ENCODE measurements at places on chromosomes 12 and 14.

DNA sequence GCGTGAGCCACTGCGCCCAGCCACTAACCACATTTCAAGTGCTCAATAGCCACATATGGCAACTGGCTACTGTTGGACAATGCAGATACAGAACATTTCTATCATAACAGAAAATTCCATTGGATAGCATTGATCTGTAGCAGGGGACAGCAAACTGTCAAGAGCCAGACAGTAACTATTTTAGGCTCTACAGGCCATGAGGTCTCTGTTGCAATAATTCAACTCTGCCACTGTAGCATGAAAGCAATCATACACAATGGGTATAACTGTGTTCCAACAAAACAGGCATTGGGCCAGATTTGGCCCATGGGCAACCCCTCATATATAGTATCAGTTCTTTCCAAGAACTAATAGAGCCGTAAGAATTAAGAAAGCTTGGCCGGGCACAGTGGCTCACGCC is 8.0 kb downstream of the CSRNP2 start:
- no peak for DNase-seq

DNA sequence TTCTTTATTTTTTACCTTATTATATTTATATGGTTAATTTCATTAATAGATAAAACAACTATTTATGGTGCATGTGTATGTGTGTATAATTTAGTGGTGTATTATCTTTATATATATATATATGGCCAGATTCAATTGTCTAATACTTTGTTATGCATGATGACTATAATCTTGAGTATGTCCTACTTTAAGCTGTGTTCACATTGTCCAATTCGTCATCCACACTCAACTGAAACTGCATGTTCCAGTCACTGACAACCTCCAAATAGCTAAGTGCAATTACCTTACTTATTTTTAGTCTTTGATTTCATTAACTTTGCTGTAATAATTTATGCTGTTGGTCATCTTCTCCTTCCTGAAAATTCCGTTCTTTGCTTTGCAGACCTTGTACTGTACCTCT is 306.5 kb upstream of the TMTC1 start:
- no peak for DNase-seq

DNA sequence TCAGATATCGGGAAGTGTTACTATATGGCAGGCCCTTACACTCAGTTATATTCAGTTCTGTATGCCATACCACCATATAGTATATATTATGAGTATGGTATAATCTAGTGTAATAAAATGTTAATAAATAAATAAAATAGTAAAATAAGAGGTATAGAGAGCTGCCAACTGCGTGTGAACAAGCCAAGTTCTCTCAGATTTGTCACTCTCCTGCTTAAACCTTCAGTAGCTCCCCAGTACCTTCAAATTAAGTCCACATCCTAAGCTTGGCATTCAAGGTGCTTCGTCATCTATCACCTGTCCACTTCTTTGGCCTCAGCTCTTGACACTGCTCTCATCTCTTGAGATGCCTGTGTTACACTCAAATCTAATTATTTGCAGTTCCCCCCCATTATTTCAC is 12.8 kb upstream of the CREBL2 start:
- DNase-seq = no peak

- DNase-seq = peak; percentile 32
Observed at GRCh38 chr12:94262228-94263010, 114.0 kb downstream of the PLXNC1 start.

DNA sequence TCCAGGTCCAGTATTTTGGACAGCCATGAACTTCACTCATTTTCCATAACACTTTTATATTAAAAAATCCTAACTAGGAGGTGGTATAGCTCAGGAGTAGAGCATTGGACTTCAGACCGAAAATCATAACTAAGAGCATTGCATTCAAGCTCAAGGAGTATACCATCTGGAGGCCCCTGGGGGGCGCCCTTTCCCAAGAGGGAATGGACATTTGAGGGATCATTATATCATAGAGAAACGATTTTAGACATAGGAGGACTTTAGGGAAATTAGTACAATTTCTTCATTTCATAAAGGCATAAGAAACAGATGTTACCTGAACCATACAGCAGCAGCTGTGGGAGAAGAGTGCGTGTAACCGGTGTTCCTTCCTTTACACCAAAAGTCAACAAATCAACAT is 5.2 kb upstream of the ATG14 start:
- no peak for DNase-seq

DNA sequence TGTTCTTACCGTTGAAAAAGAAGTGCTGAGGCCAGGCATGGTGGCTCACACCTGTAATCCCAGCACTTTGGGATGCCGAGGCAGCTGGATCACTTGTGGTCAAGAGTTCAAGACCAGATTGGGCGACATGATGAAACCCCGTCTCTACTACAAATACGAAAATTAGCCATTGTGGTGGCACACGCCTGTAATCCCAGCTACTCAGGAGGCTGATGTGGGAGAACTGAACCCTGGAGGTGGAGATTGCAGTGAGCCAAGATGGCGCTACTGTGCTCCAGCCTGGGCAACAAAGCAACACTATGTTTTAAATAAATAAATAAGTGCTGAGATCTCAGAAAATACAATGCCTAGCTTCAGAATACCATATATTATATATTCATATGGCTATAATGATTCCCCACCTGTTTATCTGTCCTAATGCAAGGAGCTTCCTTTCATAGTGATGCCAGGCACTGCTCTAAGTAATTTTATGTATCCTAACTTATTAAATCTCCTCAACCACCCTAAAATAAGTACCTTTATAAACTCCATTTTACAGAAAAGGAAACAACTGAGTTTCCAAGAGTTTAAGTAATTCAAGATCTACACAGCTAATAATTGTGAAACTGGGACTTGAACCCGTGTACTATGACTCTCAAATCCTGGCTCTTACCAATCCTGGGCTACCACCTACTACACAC is 7.3 kb downstream of the PHLDA1 start:
- DNase-seq = no peak

DNA sequence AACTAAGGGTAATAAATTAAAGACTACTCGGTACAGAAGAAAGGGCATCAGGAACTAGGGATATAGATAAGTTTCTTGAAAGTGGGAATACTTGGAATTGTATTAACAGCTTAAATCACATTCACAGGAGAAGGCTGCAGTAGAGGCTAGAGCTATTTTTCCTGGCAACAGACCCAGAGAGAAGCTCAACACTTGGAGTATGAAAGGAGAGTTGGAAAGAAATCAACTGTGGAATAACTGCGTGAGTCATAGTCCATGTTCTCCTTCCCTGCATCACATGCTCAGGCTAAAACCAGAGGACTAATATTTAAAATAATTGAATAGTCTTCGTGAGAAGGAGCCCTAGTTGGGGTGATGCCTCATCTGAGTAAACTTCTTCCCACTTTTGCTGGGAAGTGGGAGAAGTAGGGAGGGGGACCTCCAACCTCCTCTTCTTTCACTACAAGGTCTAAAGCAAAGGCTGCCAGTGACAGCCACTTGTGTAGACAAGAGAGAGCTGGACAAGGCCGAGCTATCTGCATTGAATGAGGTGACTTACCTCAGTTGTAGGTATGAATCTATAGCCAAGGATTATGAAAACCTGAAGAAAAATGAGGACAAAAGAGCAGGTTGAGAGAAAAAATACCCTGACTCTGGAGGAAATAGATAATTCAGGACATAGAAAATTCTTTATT is 32.7 kb downstream of the DYRK2 start:
- DNase-seq = no peak

DNA sequence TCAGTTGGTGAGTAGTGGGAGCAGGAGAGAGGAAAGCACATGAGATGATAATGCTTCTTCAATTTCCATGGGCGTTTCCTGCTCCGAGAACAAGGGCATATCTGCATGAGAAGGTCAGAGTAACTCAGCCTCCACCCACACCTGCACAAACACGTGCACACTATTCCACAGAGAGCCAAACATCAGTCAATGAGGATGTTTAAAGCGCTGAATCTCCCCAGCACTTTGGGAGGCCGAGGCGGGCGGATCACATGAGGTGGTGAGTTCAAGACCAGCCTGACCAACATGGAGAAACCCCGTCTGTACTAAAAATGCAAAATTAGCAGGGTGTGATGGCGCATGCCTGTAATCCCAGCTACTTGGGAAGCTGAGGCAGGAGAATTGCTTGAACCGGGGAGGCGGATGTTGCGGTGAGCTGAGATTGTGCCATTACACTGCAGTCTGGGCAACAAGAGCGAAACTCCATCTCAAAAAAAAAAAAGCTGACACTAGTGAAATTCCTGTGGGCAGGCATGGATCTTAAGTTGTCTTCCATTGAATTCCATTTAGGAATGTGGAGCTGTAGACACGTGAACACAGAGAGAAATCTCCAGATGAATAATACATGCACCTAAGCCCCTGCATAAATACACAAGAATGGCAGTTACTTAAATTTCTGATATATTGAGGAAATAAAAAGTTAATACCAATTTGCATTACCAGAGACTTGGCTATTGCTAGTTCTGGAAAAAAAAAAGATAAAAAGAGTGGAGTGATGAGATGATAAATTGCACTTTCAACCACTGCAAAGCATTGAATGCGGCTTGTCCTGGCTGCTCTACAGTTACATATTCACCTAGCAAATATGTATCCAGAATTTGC is 1097.4 kb upstream of the TMEM132C start:
- no peak for DNase-seq

GRCh38 chr14:24881116-24881893 is 168.6 kb downstream of the STXBP6 start:
- DNase-seq = no peak

- DNase-seq = no peak
Observed at GRCh38 chr14:99190696-99191394, 81.2 kb downstream of the BCL11B start.

DNA sequence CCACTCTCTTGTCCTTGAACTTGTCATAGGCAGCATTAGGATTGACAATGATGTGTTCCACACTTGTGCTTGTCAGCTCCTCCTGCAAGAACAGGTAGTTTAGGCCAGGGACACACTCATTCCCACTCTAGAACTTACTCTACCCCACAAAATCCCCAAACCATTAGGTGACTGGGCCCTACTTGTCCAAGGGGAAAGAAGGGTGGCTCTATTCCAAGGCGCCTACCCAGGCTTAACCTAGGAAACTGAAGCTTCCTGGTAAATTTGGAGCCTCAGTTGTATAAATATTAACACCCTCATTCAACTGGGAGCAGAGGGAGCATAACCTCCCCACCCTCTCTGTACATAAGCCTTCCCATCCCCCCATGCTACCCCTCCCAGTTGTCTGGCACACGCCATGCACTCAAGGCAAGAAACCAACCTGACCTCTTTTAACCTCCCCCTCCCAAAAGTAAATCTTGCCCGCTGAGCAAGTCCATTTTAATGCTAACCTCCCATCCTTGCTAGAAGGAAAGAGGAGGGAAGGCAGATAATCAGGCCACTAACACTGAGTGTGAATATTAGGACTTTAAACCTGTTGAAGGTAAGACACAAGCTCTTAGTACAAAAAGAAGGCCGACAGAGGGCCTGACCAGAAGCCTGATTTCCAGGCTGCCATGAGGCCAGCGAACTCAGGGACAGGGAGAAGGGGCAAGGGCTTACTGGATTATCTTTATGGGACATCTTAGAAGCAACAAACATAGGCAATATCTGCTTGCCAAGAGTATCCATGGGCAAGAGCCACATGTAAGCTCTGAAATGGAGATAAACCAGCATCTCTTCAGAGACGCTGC is 11.0 kb downstream of the DCTN2 start:
- no peak for DNase-seq

- DNase-seq = no peak
Observed at GRCh38 chr14:93926245-93926872, 785 bp upstream of the FAM181A start.

DNA sequence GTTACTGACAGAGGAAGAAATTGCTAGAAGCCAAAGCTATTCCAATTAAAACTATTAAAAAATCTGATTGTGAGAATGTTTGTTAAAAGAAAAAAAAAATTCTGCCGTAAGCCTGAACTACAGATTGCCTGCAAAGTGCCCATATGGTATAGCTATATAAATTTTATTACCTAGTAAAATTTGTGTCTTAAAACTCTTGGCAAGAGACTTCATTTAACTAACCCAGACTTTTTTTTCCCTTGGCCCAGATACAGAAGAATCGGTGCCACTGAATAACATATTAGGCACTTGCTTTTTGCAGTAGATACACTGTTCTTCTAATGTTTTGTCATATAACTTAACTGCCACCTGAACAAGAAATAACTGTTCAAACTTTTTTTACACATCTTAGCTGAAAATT is 125.5 kb downstream of the RPS29 start:
- no peak for DNase-seq

DNA sequence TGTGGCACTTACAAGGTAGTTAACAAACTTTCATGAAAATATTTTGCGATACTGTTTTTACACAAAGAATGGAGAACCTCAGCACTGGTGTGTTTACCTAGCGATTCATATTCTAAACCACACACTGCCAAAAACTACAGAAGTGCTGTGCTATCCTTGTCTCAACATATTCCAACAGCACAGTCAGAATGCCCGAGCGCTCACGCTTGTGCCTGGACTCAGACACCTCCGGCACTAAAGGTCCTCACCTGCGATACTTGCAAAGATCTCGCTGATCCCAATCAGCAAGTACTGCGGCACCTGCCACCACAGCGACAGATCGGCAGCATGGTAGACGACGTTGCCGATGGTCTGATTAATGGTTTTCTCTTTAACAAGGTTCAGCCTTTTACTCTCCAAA is 23.2 kb downstream of the SLC15A4 start:
- no peak for DNase-seq

GRCh38 chr12:93699271-93700145 is 22.3 kb downstream of the CRADD start:
- no peak for DNase-seq

- no peak for DNase-seq
Observed at GRCh38 chr12:62396750-62397149, 69.9 kb upstream of the MON2 start.

DNA sequence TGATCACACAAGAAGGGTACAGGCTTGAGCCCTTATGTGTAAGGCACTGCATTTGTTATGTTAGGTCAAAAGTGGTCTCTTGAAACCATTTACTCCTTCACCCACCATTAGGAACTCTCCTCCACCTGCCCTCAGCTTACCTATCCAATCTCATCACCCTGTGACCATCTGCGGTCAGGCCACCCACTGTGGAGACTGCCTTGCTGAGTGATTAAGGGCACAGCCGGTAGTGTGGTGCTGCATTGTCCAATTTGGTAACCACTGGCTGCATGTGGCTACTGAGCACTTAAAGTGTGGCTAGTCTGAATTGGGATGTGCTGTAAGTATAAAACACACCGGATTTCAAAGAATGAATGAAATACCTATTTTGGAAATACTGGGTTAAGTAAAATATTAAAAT is 177.1 kb upstream of the PARP11 start:
- no peak for DNase-seq

DNA sequence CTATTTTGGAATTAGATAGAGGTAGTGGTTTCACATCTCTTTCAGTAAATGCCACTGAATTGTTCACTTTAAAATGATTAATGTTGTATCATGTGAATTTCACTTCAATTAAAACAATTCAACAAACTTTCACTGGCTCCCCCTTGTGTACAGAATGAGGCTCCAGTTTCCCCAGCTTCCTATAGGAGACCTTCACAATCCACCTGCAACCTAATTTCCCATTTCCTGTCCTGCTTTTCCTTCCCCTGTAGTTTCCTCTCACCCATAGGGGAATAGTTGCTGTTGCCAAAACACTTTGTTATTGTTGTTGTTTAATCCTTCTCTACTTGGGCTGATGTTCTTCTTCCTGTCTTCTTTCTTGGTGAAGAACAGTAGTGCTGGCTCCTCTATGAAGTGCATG is 59.8 kb downstream of the NPAS3 start:
- DNase-seq = no peak

GRCh38 chr12:15268927-15269552 is 47.8 kb upstream of the RERG start:
- peak; percentile 1 for DNase-seq

Data from CMK (cell line).